ENCODE measurements at places on chromosomes 4 and X.

DNA sequence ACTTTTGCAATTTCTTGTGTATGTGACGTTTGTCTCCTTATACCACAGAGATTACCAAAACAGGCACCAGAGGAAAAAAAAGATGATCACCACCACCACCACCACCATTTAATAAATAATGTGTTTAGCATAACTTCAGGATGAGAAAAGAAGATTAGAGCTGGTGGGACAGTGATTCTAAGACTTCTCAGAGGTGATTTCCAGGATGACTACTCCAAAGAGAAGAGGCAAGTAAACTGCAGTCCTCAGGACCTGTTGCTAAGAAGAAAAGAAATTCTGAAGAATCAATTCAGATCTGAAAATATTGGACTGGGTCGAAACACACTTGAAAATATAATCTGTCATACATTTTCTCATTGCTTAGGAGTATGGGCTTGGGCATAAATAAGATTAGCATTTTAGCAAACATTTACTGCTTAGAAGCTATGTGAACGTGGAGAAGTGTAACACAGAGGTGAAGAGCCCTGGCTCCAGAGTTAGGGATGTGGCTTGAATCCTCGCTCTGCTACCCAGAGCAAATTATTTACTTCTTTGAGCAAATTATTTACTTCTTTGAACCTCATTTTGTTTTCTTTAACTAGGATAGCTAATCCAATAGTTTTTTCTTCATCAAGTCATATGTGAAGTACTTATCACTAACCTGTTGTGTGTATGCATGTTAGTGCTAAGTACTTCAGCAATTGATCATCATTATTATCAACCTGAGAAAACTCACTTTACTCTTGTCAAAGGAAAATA is 10.5 kb upstream of the YTHDC1 start:
- DNase-seq: no peak

- DNase-seq: no peak
Measured at GRCh38 chr4:81498046-81498445, 26.3 kb upstream of the RASGEF1B start.

GRCh38 chr4:135508006-135508714 is 1306.6 kb upstream of the PABPC4L start:
- no peak for DNase-seq

DNA sequence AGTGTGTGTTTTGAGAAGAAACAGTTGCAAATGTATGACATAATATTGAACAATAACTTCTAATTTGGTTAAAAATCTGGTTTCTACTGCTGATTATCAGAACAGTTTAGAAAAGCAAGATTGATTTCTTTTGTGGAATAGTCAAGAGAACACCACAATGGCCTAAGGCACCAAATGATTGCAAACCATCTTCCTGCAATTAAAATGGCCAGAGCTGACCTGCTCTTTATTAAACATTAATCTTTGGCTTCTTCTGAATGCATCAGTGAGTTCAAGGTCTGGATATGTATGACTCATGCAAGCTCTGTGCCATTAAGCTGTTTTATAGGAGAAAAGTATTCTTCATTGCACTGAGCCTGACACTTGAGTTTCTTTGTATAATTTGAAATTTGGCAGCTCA is 107.8 kb upstream of the PDHA2 start:
- no peak for DNase-seq

DNA sequence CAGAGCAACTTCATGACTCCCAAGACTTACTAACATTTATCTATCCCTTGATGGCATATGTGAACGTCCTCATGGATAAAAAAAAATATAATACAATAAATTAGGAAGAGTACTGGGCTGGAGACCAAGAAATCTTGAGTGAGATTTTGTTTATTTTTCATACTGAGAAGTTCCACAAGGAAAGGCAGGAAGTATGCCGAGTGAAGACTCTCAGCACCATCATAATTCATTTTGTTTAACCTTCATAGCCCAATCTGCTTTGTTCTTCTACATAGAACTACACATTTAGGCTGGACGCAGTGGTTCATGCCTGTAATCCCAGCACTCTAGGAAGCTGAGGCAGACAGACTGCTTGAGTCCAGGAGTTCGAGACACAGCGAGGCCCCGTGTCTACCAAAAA is 198.3 kb downstream of the NSUN7 start:
- no peak for DNase-seq

DNA sequence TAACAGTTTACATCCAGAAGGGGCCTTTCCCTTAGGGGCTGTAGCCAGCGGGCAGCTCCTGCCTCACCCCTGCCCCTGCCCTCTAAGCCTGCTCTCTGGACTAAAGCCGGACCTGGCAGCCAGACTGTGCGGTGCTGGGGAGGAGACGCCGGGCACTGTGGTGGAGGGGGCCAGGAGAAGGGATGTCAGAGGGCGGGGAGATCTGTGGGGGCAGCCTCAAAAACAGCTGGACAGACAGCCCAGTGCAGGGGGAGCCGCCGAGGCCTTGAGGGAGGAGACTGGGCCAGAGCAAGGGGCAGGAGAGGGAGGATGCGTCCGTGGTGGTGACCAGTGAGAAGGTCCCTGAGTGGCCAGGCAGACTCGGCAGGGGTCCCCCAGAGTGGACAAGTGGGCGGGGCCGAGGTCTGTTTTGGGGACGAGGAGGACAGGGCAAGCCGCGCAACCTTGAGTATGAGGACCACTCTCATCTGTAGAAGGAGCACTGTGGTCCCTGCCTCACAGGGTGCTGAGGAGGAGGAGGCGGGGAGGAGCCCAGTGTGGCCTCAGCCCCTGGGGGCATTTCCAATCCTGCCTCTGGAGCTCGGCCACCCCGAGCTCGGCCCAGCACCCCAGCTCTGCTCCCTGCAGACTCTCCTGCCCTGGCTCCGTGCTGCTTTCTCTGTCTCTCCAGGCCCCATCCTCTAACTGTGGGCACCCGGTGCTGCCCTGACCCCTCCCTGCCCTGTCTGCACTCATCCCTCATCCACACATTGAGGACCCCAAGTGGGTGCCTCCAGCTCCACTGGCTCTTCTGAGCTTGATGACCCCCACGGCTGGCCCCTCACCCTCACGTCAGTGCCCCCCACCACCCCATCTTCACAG is 59.2 kb upstream of the NKX1-1 start:
- DNase-seq: no peak

- no peak for DNase-seq
Measured at GRCh38 chr4:156336511-156336910, 382.8 kb upstream of the CTSO start.

- DNase-seq: no peak
Measured at GRCh38 chr4:57418133-57418532, 307.9 kb upstream of the IGFBP7 start.

GRCh38 chr4:176376032-176376614 is 56.4 kb downstream of the SPCS3 start:
- DNase-seq: no peak

DNA sequence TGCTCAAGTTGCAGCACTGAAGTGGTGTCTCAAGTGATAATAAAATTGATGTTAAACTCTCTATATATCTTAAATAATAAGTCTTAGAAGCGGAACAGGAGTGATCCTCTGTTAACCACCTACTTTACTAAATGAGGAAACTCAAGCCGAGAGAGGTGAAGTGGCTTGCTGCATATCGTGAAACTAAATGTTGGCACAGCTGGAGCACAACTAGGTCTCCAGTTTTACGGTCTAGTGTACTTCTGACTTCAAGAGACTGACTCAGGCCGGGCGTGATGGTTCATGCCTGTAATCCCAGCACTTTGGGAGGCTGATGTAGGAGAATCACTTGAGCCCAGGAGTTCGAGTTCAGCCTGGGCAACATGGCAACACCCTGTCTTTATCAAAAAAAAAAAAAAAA is 35.5 kb upstream of the PLS3 start:
- DNase-seq: no peak

DNA sequence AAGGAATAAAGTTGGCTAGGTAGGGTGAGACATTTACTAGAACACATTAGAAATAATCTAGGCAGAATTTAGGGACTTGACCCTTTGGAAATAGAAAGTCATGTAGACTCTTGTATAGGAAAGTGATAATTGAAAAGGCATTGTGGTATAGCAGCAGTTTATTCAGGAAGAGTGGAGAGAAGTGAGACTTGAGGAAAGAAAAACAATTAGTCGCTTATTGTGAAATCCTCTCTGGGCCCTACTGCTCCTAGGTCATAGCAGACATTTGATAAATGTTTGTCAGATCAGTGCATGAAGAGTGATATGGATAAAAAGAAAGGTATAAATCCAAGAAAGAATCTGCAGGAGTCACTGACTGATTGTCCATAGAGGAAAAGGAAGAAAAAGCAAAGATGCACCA is 337.6 kb downstream of the HNRNPD start:
- DNase-seq: no peak

GRCh38 chrX:39020051-39020669 is 218.9 kb downstream of the MID1IP1 start:
- no peak for DNase-seq

GRCh38 chrX:108875548-108875947 is 139.2 kb upstream of the IRS4 start:
- no peak for DNase-seq

GRCh38 chr4:121316091-121316490 is 64.7 kb downstream of the QRFPR start:
- no peak for DNase-seq

GRCh38 chrX:53004038-53004437 is 44.6 kb upstream of the GPR173 start:
- DNase-seq: no peak

GRCh38 chr4:128951316-128951715 is 141.8 kb downstream of the JADE1 start:
- no peak for DNase-seq

DNA sequence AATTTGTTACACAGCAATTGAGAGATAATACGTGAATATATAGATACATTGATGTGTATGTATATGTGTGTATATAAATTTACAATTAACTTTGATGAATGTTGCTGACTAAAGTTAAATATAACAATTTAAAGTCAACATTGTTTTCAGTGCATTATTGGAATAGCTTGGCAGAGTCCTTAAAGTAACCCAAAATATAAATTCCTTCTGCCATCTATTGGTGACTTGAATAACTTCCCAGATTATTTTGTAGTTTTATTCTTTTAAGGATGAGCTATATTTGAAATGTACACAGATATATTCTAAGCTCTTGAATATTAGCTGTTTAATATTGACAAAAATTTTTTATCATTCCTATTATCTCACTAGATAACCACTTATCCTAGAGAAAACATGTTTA is 298.2 kb upstream of the FSTL5 start:
- no peak for DNase-seq

GRCh38 chrX:12153741-12154140 is 15.5 kb downstream of the FRMPD4 start:
- no peak for DNase-seq

- DNase-seq: no peak
Measured at GRCh38 chrX:48794911-48795515, 6.9 kb upstream of the HDAC6 start.

- DNase-seq: no peak
Measured at GRCh38 chrX:25034889-25035288, 19.1 kb upstream of the ARX start.

DNA sequence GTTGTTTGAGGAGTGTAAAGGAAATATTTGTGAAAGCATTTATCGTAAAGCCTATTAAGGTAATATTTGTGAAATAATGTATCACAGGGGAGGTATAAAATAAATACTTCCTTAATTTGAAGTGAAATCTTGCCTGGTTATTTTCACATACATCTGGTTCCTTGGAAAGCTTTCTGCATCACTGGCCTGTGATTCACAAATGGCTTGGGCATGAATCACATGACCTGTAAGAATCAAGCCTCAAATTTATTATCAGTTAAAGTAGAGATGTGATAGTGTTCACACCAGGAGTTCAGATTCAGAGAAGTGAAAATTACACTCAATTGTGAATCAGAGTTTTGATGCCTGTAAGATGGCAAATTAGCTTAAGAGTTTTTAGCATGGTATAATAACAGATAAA is 1911.4 kb downstream of the STIM2 start:
- no peak for DNase-seq

DNA sequence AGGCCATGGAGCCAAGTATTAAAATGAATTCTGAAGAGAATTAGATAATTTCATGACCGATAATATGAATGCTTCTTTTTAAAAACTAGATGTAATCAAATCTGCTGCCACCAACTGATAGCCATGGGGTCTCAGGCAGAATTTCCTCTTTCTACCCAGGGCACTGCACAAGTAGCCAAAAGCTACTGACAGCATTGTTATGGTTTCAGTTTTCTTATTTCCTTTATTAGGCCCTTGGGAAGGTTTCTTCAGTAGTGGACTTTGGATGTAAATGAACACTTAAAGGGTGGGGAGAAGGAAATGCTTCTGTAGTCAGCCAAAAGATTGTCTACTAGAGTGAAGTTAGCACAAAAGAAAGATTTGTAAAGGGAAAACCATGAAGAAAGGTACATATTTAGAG is 686.0 kb downstream of the ADGRL3 start:
- DNase-seq: no peak

DNA sequence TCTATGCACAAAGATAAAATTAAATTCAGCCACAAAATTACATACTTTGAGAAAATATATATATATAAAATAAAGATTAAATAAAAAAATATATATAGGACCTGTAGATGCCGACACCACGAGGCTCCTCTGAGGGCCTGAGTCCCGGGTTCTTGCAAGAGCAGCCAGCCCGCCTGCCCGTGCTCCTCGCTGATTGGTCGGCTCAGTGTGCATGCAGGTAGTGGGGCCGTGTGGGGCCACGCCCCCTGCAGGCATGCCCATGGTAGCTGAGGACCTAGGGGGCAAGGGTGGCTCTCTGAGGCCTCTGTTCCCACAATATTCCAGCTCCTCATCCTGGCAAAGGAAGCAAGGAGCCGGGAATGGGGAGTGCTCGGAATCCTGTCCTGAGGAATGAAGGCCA is 80.5 kb upstream of the AMELX start:
- DNase-seq: no peak

DNA sequence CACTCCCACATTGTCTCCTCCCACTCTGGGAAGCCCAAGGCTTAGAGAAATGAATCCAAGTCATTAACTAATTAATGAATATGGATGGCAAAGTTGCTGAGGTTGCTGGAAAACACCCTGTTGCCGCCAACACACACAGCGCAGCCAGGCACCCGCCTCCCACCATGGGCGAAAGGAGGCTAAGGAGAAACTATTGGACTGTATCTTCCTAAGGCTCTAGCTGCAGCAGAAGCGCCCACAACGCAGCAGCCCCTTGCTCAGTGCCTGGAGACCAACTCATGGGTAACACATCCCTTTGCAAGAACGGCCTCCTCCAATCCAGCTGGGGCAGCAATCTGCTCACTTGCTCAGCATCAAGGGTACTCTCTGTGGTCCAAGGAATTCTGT is 34.2 kb downstream of the TSC22D3 start:
- no peak for DNase-seq

DNA sequence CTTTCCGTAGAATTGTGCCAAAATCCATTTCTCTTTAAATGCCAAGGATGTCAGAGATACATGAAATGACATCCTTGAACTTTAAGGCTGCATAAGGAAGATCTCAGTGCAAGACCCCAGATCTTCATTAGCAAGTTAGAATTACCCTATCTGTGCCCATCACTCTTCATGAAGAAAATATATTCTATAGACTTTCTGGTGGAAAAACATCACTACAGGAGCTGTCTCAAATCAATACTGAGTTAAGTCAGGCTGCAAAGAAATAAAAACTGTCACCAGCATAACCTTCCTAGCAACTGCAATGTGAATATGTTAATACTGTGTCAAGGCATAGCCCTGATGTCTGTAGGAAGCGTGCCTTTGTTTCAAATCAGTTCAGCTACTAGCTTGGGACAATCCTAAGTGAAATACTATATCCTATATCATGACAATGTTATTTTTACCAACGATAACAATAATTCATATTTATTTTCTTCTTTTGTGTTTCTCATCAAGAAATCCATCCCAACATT is 173.3 kb downstream of the TBCK start:
- DNase-seq: no peak

Measured in smooth muscle cell of the brain vasculature (primary cell).